Activated CD4-positive, alpha-beta T cell treated with anti-CD3 and anti-CD28 coated beads, Interleukin-2, amount 10 ng/mL, durations not matched to agents 24 days and 14 days (primary cell): ENCODE measurements at places on chromosomes 4 and X.

GRCh38 chr4:78069859-78070258 is 12.7 kb downstream of the FRAS1 start:
- no peaks in the 10 kb centered on the region for H3K36me3 ChIP-seq
- no peak for DNase-seq
- peaks cover 32% of the 10 kb centered on the region for H3K27me3 ChIP-seq

DNA sequence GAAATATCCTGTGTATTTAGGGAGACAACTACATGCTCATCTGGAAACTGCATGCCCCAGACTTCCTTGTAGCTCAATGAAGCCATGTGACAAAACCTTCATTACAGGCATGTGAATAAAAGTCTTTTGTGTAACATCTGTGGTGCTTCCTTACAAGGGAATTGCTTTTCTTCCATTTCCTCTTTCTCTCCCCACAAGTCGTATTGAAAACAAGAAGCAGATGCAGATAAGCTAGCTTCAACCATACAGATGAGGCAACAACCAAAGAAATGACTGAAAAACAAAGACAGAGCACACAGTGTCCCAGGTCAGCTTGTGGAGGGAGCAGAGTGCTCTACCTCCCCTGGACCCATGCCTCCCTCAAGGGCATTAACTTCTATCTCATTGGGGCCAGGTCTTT is 115.8 kb upstream of the INPP4B start:
- H3K27me3 ChIP-seq, result peaks cover 3% of the 10 kb centered on the region
- no peak overlapping the region for H3K27ac ChIP-seq
- H3K4me1 ChIP-seq, result no peaks in the 10 kb centered on the region
- DNase-seq, result no peak
- H3K36me3 ChIP-seq, result no peaks in the 10 kb centered on the region

DNA sequence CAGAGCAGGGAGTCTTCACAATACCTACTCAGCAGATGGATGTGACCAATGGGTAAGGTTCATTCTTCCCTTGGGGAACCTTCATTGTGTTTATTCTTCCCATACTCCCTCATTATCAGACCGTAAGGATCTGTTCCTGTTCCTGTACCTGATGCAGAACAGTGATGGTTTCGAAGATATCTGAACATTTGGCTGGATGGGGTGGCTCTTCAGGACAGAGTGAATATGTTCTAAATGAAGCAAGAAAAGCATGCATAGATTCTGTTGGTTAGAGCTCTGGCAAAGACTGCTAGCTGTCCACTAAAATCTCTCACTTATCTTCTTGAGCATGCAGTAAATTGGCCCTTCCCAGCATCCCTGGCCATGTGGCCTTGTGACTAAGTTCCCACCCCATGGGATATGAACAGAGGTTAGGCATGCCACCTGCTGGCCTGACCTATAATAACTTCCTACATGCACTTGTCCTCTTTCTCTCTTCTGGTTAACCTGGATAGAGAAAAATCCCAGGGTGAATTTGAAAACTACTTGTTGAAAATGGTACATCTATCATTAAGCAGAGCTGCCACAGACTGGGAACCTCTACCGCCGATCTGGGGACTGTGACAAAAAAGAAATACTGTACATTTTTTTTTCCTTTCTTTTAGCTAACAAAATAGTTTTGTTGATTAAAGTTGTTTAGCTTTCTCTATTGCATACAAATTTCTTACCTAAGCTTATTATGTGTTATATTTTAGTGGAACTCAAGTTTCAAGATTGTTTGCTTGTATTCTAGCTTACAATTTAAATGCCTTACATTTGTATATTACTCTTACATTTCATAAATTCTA is 60.0 kb upstream of the BANK1 start:
- DNase-seq, result peak; percentile 82
- H3K27ac ChIP-seq, result no peak overlapping the region
- H3K36me3 ChIP-seq, result no peaks in the 10 kb centered on the region
- peaks cover 5% of the 10 kb centered on the region for H3K4me1 ChIP-seq

DNA sequence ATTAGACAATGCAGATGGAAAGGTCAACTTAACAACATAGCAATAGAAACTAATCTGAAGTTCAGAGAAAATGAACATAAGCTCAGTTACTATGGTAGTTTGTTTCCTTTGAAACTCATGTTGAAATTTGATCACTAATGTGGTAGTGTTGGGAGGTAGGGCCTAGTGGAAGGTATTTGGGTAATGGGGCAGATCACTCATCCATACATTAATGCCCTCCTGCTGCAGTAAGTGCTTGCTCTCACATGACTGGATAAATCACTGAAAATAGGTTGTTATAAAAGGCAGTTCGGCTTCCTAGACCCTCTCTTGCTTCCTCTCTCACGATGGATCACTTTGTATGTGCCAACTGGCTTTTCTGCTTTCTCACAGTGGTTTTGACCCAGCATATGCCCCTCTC is 567.4 kb upstream of the GALNT7 start:
- H3K36me3 ChIP-seq, result no peaks in the 10 kb centered on the region
- no peak for DNase-seq
- H3K27ac ChIP-seq, result no peak overlapping the region
- no peaks in the 10 kb centered on the region for H3K4me1 ChIP-seq
- no peaks in the 10 kb centered on the region for H3K27me3 ChIP-seq

DNA sequence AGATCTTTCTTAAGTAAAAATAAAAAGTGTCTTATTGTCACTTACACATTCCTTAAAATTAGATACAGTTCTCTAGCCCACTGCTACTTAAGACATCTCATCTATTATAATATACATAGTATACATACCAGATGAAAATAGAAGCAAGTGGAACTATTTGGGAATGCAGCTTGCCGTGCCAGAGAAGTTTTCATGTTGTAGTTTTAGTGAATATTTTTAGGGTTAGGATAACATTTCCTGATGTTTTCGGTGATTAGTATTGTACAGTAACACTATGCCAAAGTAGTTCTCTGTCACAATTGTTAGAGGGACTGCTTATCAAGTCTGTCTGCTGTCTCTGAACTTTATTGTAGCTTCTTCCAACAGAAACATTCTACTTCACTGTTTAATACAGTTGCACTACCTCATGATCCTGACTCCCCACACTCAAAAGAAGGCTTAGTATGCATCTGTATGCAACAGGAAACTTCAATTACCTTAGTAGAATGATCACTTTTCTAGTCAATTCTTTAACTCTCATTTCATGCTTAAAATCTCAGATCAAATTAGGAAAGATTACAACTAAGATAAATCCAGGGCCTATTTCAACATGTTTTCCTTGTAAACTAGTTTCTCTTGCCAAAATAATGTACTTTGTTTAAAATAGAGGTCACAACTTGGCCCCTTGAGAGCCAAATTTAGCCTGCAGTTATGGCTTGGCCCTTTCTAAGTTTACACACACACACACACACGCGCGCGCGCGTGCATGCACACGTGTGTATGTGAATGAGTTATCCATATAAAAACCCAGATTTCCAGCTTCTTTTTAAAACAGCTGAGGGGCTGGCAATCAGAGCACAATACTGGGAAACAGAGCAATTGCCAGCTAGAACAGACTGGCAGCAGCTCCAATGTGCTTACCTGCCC is 42.3 kb upstream of the SRPX start:
- DNase-seq, result no peak
- no peaks in the 10 kb centered on the region for H3K27me3 ChIP-seq
- no peaks in the 10 kb centered on the region for H3K36me3 ChIP-seq

- peaks cover 22% of the 10 kb centered on the region for H3K36me3 ChIP-seq
- no peak overlapping the region for H3K4me3 ChIP-seq
- H3K27me3 ChIP-seq, result no peaks in the 10 kb centered on the region
- H3K4me1 ChIP-seq, result peaks cover 13% of the 10 kb centered on the region
- DNase-seq, result no peak
Measured at GRCh38 chr4:1240721-1241465, 8.0 kb downstream of the CTBP1 start.

- H3K27me3 ChIP-seq, result no peaks in the 10 kb centered on the region
Measured at GRCh38 chrX:250965-251364, 30.2 kb upstream of the PLCXD1 start.

GRCh38 chr4:157992038-157992705 is 180.7 kb downstream of the GASK1B start:
- no peaks in the 10 kb centered on the region for H3K27me3 ChIP-seq
- no peak overlapping the region for H3K4me3 ChIP-seq
- H3K4me1 ChIP-seq, result no peaks in the 10 kb centered on the region
- DNase-seq, result peak; percentile 70
- H3K27ac ChIP-seq, result no peak overlapping the region

GRCh38 chr4:20272411-20272872 is 20.7 kb downstream of the SLIT2 start:
- no peak overlapping the region for H3K4me3 ChIP-seq
- no peaks in the 10 kb centered on the region for H3K4me1 ChIP-seq
- DNase-seq, result no peak

GRCh38 chrX:18884916-18885315 is 99.0 kb downstream of the PHKA2 start:
- no peaks in the 10 kb centered on the region for H3K27me3 ChIP-seq
- no peak overlapping the region for H3K4me3 ChIP-seq
- H3K36me3 ChIP-seq, result no peaks in the 10 kb centered on the region
- no peak for DNase-seq
- peak overlapping the region; percentile 13 for H3K27ac ChIP-seq

DNA sequence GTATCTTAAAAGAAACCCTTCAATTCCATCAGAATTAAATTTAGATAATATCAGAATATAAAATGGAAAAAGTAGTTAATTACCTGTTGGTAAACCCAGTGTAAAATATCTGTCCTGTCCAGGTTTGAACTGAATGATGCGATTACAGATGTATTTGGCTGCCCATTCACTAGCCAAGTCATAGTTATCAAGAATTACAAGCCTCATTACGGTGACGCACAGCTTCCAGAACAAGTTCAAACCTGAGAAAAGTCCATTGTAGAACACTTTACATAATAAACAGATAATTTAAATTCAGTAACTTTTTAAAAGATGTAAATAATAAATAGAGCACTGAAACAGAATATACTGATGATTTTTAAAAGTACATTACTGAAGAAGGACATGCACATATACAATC is 4.4 kb downstream of the GNPDA2 start:
- peaks cover 28% of the 10 kb centered on the region for H3K4me1 ChIP-seq
- DNase-seq, result no peak
- H3K27ac ChIP-seq, result no peak overlapping the region
- no peak overlapping the region for H3K4me3 ChIP-seq
- H3K27me3 ChIP-seq, result no peaks in the 10 kb centered on the region

DNA sequence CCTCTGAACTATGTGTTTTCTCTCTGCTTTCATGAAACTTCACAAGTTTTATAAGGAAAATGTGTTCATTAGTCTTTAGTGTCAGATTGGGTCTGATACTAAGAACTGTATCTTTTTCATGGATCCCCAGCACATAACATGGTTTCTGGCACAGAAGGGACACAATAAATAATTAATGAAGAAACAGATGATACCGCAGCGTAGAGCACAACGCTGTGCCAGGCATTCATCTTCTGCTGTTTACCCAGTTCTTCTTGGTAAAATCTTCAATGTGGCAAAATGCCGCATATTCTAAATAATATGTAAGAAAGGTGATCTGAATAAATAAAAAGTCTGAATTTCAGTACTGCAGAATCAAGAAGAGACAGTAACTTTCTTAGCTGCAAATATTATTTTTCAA is 12.3 kb downstream of the SCARB2 start:
- H3K4me1 ChIP-seq, result peaks cover 17% of the 10 kb centered on the region
- H3K36me3 ChIP-seq, result no peaks in the 10 kb centered on the region
- no peak for DNase-seq
- no peaks in the 10 kb centered on the region for H3K27me3 ChIP-seq

DNA sequence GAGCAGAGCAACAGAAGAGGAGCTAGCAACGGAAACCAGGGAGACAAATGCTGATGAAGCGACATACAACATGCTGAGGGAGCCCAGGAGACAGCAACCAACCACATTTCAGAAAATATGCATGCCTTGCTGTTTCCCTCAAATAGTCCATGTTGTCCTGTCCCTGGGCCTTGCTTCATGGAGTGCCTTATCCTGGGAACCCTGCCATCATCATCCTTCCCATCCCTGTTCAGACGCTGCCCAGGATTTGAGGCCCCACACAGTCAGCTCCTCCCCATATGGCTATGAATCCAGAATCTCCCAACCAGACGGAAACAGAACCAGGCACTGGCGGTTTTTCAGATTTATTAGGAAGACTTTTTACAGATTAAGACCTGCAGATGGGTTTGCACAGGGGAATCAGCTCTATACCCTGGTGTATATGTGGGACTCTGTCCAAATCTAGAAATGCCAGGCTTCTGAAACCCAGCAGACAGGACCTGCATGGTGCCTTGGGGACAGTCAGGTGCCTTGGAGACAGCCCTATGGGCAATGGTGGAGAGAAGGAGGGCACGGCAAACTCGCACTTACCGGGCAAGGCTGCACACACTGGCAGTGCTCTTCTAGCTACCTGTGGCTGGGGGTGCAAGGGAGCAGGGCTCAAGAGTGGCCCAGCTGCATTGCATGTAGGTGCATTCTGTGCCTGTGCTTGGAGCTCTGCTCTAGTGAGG is 199.7 kb upstream of the MAMLD1 start:
- H3K27me3 ChIP-seq, result no peaks in the 10 kb centered on the region
- peak; percentile 16 for DNase-seq
- no peak overlapping the region for H3K4me3 ChIP-seq
- H3K27ac ChIP-seq, result no peak overlapping the region

GRCh38 chr4:80387390-80388283 is 52.1 kb downstream of the CFAP299 start:
- no peak overlapping the region for H3K27ac ChIP-seq
- no peaks in the 10 kb centered on the region for H3K27me3 ChIP-seq
- no peak for DNase-seq
- no peaks in the 10 kb centered on the region for H3K4me1 ChIP-seq
- H3K36me3 ChIP-seq, result no peaks in the 10 kb centered on the region

GRCh38 chrX:9482408-9482807 is 17.6 kb downstream of the TBL1X start:
- no peaks in the 10 kb centered on the region for H3K27me3 ChIP-seq
- H3K4me3 ChIP-seq, result no peak overlapping the region
- peaks cover 40% of the 10 kb centered on the region for H3K36me3 ChIP-seq
- no peak overlapping the region for H3K27ac ChIP-seq
- H3K4me1 ChIP-seq, result no peaks in the 10 kb centered on the region

DNA sequence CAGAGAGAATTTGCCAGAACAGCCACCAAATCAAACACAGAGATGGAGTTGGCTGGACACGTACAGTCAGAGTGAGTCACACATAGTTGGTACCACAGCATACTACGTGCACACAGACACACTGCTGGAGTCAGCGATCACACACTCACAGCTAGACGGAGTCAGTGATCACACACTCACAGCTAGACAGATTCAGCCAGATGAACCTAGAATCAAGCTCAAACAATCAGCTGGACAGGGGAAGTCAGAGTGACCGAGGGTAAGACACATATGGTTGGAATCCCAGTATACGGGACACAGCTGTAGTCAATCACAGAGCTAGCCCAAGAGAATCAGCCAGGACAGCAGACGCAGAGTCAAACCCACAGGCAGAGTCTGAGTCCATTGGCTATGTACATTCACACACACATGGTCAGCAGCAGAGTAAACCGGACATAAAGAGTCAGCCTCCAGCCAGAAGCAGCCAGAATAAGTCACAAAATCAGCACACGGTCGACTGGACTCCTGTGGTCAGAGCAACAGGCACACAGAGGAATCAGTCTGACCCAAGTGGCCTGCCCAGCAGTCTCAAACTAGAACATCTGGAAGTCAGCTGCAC is 4.6 kb downstream of the SLC38A5 start:
- peaks cover 37% of the 10 kb centered on the region for H3K4me1 ChIP-seq
- peak overlapping the region; percentile 96 for H3K4me3 ChIP-seq
- DNase-seq, result no peak
- H3K27me3 ChIP-seq, result no peaks in the 10 kb centered on the region
